H4 (cell line): ENCODE measurements at places on chromosomes 11 and 22. TPM values are rescaled to one million over a fixed set of nuclear protein-coding genes. Genes with fewer than 3 reads are reported as not detected.

RIBC2 gene
- total RNA-seq: not detected in 2 replicates

DNA sequence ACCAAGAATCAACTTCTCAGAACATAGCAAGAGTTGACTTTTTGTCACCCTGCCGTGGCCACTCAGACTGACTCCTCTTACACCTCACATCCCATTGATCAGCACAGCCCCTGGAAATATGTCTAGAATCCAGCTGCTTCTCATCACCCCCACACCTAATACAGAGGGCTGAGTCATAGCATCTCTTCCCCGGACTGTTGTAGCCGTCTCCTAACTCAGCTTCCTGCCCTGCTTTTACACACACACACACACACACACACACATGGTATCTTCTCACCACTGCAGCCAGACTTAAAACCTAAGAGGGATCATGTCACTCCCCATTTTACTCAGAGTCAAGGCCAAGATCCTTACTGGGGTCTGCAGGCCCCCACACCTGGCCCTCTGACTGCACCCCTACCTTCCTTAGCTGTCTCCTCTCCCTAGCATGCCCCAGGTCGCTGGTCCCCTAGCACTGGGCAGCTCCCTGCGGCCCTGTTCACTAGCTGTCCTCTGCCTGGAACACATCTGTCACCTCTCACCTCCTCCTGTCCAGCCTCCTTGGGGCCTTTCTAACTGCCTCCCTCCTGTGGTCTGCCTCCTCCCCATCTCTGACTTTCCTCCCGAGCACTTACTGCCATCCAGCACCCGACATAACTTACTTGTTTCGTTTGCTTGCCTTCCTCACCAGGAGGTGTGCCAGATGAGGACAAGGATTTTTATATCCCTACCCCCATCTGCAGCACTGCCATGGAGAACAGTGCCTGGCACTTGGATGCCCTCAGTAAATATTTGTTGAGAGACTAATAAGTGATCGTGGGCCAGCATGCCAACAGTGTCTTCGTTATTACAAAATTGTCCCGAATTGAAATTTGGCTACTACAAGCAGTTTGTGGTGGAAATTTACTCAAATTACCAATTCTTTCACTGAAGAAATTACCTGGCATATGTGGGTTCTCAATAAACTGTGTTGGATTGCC, 61.9 kb downstream of the BMAL1 start:
- peak; percentile 96 for DNase-seq

MS4A6E gene
- not detected in 2 replicates for total RNA-seq

DNA sequence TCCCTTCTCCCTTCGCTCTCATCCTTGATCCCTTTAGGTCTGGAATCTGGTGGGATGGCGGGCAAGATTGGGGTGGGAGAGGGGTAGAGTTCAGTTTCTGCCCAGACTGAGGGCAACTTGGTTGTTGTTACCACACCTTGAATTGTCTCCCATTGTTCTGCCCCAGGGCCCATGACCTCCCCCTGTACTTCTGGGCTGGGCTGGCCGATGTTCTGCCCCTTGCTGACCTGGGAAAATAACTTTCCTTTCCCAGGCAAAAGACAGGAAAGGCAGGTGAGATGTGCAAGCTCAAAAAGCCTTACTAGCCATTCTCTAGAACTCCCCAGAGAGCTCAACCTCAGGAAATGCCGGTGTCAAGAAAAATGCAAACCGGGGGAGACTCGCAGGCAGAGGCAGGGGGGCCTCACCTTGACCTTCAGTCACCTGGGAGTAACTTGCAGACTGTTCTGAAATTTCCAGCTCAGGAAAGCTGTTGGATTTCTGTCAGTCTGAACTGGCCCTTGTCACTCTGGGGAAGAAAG, 32.4 kb upstream of the EIF3D start:
- no peak for DNase-seq

DNA sequence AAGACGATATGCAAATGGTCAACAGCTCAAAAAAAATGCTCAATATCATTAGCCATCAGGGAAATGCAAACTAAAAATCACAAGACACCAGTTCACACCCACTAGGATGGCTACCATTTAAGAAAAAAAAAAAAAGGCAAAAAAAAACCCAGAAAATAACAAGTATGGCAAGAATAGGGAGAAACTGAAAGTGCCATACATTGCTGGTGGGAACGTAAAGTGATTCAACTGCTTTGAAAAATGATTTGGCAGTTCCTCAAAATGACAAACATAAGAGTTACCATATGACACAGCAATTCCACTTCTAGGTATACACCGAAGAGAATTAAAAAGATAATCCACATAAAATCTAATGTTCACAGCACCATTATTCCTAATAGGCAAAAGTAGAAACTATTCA, 47.5 kb downstream of the PICALM start:
- no peak for DNase-seq

DNA sequence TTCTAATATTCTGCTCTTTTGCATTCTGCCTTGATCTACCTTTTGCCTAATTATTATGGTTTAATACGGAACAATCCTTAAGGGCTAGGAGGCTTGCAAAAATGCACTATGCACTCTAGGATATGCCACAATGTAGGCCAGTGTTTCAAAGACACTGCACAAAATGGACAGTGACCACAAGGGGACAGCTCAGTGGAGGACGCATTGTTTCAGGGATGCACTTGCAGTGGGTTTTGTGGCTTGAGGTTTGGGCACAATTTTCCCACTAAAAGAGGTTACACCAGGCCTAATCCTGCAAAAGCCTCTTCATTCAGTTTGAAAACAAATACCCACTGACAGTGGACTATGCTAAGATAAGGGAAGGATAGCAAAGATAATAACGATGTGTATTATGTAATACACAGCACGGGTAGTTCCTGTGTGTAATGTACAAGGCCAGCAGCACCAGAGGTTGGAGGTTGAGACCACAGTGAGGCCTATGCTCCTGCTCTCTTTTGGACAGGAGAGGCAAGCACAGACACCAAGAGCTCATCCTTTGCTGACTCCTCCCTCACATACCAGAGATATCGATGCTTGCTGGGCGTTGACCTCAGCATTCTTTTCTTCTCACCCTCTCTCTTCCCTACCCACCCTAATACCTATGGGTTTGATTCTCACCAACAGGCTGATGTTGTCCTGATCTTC, 12.7 kb downstream of the MAP6 start:
- no peak for DNase-seq

GPR83 gene
- 0.06 TPM in 1 of 2 replicates, not detected in the other for total RNA-seq

GRCh38 chr11:64231546-64231945, 1.2 kb downstream of the DNAJC4 start:
- DNase-seq: no peak

MPPED2 gene
- 1.8 and 3.5 TPM in 2 replicates for total RNA-seq

DNA sequence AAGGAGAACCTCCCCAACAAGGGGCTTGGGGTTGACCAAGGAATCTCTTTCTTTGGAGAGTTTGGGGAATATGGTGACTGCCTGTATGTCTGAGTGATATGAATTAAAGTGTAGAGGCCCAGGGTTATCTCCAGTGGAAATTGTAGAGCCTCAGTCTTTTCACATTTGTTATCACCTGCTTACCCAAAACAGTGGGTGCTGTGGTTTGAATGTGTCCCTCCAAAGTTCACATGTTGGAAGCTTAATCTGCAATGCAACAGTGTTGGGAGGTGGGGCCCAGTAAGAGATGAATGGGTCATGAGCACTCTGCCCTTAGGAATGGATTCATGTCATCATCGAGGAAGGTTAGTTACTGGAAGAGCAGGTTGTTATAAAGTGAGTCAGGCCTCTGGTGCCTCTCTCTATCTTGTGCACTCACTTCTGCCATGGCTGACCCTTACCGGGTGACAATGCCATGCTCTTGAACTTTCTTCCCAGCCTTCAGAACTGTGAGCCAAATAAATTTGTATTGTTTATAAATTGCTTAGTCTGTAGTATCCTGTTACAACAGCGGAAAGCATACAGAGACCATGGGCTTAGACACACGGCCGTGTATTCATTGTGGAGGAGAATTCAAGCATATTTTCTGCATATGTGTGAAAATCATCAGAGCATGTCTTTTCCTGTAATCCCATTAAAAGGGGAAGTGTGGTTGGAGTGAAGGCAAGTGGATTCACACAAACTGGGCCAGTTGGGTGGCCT, 114.1 kb upstream of the TBCEL start:
- DNase-seq: no peak

MAJIN gene
- not detected in 2 replicates for total RNA-seq

MMP7 gene
- total RNA-seq: 0.06 TPM in 1 of 2 replicates, not detected in the other

DNA sequence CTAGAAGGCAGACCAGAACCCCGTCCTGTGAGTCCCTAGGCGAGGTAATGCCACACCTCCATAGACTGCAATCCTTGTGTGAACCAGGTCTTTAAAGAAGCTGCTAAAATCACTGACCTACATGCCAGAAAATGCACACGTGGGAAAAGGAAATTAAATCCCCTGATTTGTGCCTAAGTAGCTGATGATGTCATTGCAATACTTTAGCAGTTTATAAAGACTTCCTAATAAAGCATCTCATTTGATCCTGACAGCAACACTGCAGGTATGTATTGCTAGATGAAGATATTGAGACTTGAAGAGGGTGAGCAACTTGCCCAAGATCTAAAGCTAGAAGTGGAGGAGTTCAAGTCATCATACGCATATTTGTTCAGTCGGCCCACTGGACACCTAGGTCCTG, 107.2 kb downstream of the RRAS2 start:
- no peak for DNase-seq

ZNF214 gene
- 5.5 and 9.3 TPM in 2 replicates for total RNA-seq

- no peak for DNase-seq
Observed at GRCh38 chr11:86702220-86702983, 30.0 kb upstream of the ME3 start.

DEUP1 gene
- not detected in 2 replicates for total RNA-seq

DNA sequence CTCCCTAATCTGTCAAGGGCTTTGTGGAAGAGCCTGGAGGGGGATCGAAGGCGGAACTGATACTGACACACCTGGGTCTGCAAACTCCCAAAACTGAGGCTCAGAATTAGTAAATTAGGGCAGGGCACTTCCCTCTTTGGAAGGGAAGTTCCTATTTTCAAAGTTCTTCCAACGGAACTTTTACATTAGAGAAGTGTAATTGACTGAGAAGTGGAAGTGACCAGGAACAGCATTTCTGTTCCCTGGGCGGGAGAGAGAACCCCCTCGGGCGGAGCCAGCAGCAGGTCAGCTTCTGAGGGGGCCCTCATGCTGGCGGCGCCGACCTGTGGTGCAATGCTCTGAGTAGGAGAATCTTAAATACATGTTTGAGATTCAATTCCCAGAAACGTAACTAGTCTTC, 1.1 kb upstream of the CBL start:
- DNase-seq: no peak

- no peak for DNase-seq
Observed at GRCh38 chr11:73189723-73190556, 28.1 kb upstream of the P2RY2 start.

DNA sequence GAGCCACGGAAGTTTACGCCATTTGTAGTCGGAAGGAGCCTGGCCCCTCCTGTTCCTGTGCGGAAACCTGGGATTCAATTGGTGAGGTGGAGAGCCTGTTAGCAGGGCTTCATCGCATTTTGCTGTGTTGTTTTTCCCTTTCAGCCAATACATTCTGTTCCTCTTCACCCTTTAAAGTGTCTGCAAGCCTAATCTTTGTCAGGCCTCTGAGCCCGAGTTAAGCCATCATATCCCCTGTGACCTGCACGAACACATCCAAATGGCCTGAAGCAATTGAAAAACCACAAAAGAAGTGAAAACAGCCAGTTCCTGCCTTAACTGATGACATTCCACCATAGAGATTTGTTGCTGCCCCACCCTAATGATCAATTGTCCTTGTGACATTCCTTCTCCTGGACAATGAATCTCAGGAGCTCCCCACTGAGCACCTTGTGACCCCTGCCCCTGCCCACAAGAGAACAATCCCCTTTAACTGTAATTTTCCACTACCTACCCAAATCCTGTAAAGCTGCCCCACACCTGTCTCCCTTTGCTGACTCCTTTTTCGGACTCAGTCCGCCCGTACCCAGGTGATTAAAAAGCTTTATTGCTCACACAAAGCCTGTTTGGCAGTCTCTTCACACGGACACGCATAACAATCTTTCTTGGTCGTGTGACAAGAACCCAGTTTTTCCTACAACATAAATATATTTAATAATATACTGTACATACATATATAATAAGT, 37.1 kb upstream of the MMP12 start:
- no peak for DNase-seq

CPSF7 gene
- total RNA-seq: 21.0 and 31.8 TPM in 2 replicates

CADM1 gene
- 35.4 and 46.9 TPM in 2 replicates for total RNA-seq

DNA sequence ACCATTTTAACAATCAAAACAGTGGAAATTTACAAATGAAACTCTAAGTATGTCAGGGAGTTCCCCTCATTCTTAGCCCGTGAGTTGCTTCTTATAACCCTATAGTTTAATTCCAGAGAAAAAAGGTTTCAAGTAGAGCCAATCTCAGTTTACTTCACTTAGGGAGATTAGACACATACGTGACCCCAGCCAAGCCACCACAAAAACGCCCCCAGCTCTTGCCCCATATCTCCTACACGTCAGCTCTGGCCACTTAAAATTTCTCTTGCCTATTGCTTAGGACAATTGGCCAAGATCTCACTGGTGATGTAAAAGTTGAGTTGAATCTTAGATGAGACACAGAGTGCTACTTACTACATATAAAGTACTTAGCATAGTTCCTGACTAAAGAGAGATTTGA, 166.4 kb downstream of the ETS1 start:
- no peak for DNase-seq

C1QTNF5 gene
- not detected in 2 replicates for total RNA-seq

GRCh38 chr11:75298191-75298975, 53.1 kb downstream of the ARRB1 start:
- DNase-seq: no peak

- DNase-seq: no peak
Observed at GRCh38 chr11:57476757-57477506, 16.6 kb downstream of the RTN4RL2 start.

- no peak for DNase-seq
Observed at GRCh38 chr11:120974466-120974865, 49.4 kb upstream of the TBCEL start.

GRCh38 chr22:26431261-26431995, 2.4 kb downstream of the ASPHD2 start:
- no peak for DNase-seq

- DNase-seq: no peak
Observed at GRCh38 chr11:100727410-100727809, 40.3 kb downstream of the ARHGAP42 start.

PRG3 gene
- not detected in 2 replicates for total RNA-seq

OR10W1 gene
- total RNA-seq: not detected in 2 replicates

DNA sequence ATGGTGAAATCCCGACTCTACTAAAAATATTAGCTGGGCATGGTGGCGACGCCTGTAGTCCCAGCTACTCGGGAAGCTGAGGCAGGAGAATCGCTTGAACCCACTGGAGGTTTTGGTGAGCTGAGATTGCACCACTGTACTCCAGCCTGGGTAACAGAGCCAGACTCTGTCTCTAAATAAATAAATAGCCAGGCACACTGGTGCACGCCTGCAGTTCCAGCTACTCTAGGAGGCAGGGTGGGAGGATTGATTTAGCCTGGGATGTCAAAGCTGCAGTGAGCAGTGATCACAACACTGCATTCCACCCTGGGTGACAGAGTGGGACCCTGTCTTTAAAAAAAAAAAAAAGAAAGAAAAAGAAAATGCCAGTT, 17.4 kb downstream of the SUSD2 start:
- no peak for DNase-seq

- no peak for DNase-seq
Observed at GRCh38 chr11:117663414-117663813, 133.6 kb downstream of the DSCAML1 start.

ARHGAP20 gene
- 0.58 and 1.5 TPM in 2 replicates for total RNA-seq

- peak; percentile 11 for DNase-seq
Observed at GRCh38 chr22:20909543-20910303, 7.5 kb upstream of the CRKL start.
